ENCODE measurements at places on chromosomes 5 and 9.

DNA sequence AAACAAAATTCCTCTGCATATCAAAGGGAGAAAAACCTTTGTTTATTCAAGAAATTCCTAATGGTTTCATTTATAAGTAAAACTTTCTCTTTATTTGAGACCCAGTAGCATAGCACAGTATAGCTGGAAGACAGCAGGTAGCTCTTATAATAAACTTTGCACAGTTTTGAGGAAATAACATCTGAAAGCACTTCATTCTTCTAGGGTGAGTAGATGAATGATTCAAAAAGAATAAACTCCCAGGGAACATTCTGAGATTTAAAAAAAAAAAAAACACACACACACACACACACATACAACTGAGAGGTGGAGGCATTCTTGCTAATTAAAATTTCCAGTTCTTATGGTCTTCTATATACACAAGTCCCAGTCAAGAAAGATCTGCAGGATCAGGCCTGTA lies 197.3 kb downstream of the BNC2 start:
- DNase-seq: no peak

DNA sequence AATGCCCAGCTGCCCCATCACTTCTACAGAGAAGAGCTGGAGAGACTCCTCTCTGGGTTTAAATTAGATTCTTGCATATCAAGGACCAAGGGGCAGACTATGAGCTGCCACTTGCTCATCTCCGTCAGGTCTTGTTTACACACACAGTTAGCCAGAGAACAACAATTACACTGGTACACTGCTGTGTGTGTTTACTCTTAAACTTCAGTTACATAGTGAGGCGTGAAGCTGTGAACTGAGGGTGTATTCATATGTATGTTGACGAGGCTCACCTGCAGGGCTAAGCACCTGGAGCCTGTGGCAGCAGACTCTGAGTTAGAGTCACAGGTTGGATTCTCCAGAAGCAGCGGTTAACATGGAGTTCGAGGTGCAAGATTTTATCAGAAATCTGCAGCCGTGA lies 155.4 kb upstream of the ANKH start:
- no peak for DNase-seq

DNA sequence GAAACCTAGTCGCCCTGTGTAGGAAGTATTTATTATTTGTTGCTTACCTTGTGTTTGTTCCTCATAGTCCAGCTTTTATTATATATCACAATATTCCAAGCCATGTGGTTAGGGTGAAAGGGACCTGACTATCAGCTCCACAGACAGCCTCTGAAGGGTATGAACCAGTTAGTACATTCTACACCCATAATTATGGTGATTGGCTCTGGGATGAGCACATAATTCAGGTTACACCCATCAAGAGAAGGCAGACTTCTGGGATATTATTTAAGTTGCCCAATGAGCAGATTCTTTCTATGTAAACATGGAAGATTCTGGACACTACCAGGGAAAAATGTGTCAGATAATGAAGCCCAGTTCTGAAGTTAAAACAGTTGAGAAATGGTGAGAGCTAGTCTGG lies 168.0 kb downstream of the KIF4B start:
- DNase-seq: no peak

- no peak for DNase-seq
These were observed 30.0 kb upstream of the STOM start for GRCh38 chr9:121399883-121400607.

- DNase-seq: no peak
These were observed 1.9 kb upstream of the CLTB start for GRCh38 chr5:176418251-176418650.

GRCh38 chr5:139399501-139400121 lies 4.3 kb downstream of the SPATA24 start:
- no peak for DNase-seq

Measured in activated B cell treated with CpG ODN at 0.5 μM for 24 hours (primary cell).